ENCODE measurements at places on chromosomes 3 and 15.

DNA sequence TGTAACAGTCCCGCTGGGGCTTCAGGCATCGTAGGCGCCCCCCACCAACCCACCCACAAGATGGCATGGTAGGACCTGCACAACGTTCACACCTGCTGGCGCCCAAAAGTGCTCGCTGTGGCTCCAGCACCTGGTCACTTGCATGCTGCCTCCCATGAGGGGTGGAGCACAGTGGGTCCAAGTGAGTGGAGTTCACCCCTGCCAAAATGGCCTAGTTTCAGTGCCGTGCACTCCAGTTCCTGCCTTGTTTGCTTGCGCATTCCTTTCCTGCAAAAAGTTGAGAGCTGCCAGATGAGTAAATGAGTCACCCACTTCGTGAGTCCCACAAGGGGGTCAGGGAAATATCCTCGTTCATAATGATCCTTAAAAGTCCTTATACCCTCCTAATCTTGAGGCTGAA, 788.7 kb upstream of the DPPA4 start:
- no peak for DNase-seq

- DNase-seq, result no peak
These were observed 56.5 kb upstream of the CCR4 start for GRCh38 chr3:32894977-32895376.

GRCh38 chr3:127613406-127613805, 15.2 kb downstream of the MCM2 start:
- no peak for DNase-seq

GRCh38 chr3:149542375-149543312, 68.1 kb downstream of the TM4SF4 start:
- DNase-seq, result no peak

- DNase-seq, result no peak
These were observed 281.6 kb upstream of the STT3B start for GRCh38 chr3:31251083-31251482.

DNA sequence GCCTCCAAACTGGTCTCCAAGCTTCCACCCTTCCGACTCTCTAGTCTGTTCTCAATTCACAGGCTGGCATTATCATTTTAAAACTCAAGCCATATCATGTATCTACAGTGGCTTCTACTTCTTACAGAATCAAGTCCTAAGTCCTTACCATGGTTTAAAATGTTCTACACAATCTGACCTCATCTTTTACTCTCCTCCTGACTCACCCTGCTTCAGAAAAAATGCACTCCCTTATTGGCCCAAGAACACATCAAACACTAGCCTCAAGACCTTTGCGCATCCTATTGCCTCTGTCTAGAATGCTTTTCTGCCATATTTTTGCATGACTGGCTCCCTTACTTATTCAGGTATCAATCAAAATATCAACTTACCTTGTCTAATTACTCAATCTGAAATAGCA, 11.0 kb downstream of the MRPL3 start:
- DNase-seq, result no peak

DNA sequence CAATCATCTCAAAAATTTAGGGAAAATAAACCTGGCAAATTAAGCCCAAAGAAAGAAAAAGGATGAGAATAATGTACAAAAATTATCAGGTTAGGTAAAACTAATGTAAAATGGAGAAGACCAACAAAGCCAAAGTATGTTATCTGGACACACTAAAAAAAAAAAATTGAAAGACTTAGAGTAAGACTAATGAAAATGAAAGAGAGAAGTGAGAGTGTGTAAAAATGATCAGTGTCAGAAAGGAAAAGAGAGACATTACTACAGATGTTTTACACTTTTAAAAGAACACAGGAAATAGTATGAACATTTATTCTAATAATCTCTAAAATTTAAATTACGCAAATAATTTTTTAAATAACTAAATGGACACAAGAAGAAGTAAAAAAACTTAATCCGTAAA, 573.3 kb upstream of the NR2F2 start:
- DNase-seq, result no peak

DNA sequence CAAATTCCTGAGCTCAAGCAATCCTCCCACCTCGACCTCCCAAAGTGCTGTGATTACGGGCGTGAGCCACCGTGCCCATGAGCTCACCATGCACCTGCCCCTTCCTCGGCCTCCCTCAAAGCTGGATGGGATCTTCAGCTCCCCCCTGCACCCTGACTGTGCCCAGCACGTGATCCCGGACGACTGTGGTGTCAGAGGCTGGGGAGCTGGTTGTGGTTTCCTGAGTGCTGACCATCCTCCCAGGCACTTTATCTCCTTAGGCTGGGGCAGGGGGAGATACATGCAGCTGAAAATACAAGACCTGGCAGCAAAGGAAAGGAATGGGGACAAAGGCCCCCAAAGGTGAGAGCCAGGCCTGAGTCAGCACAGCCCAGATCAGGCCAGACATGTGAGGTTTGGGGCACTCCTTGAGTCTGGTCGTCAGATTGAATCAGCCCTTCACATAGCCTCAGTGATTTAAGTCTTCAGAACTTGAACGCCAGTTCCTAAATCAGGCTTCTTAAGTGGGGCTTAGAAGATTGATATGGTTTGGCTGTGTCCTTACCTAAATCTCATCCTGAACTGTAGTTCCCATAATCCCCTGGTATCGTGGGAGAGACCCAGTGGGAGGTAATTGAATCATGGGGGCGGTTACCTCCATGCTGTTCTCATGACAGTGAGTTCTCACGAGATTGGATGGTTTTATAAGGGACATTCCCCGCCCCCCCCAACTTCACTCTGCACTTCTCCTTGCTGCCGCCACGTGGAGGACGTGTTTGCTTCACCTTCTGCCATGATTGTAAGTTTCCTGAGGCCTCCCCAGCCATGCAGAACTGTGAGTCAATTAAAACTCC, 35.8 kb downstream of the PRKCD start:
- DNase-seq, result no peak

GRCh38 chr3:71400986-71401451, 182.5 kb downstream of the FOXP1 start:
- no peak for DNase-seq

- no peak for DNase-seq
These were observed 96.0 kb upstream of the CCDC80 start for GRCh38 chr3:112736805-112737566.

- DNase-seq, result no peak
These were observed 340.5 kb upstream of the SATB1 start for GRCh38 chr3:18765662-18766061.

GRCh38 chr3:129325383-129325782, 46.7 kb downstream of the HMCES start:
- no peak for DNase-seq

DNA sequence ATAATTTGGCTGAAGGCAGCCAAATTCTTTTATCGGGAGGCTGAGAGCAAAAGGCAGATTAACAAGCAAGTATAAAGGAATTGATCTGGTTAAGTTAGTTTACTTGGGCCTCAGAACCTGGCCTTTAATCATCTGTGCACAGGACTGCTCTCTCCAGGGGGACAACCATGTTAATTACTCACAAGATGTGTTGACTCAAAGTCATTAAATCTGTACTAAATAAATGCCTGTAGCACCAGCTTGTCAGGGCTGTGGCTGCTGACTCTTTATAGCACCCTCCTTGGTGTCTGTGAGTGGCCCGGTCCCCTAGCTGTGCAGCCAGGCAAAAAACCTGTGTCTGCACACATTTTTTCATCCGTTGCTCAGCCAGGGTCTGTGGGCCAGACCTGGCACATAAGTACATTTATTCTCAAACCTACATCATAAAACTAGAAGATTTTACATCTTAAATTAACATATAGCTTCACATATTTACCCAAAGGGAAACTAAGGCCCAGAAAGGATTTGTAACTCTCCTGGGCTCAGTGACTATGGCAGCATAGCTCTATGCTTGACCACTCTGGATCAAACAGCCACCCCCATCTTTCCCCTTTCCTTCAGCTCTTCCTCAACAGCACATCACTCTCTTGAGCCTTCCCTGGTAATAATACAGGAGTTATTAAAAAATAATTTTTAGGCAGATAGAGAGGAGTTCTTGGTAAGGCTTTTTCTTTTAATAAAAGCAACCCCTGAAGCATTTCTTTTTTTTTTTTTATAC, 51.4 kb downstream of the NCEH1 start:
- peak; percentile 35 for DNase-seq

DNA sequence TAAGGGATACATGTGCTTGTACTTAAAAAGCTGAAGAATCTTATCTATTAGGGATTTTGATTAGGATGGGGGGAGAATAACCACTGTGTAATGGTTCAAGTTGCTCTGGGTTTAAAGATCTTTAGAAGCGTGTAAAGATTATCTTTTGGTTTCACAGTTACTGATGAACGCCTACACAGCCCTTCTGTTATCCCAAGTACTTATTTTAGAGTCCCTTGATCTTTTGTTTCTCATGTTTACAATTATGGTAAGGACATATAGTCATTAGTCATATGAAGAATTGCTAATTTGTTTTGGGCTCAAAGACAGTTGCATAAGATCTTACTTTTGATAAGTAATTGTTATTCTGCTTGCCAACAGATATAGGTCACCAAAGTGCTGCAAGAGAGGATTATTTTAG, 160.1 kb downstream of the PLCL2 start:
- no peak for DNase-seq

- DNase-seq, result no peak
These were observed 251.4 kb downstream of the TIGIT start for GRCh38 chr3:114545193-114545592.

DNA sequence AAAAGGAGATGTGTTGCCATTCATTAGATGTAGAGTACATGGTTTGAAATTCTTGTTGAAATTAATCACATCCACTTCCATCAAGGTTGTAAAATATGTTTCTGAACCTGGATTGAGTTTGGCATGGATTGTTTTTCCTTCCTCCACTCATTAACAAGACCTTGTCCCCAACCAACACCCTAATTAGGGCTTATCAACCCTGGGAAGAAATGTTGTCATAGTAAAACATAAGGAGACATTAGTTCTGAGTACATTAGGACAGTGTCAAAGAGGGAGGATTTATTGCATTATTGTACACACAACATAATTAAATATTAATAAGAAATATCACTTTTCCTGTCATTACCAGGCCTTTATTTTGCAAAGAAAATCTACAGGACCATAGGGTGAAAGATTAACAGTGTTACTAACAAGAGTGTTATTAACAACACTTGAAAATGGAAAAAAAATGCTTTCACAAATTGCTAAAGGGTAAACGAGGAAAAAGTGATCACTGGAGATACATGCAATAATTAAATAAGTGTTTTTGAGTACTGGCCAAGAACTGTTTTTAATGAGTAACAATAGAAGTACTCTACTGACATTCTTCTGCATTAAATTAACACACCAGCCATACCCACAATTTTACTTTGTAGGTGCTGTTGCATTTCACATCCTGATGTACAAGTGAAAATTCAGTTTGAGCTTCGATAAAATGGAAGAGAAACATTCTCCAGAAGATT, 30.4 kb upstream of the WDR72 start:
- DNase-seq, result no peak

- DNase-seq, result no peak
These were observed 132.8 kb downstream of the OSBPL10 start for GRCh38 chr3:31848163-31848818.

- DNase-seq, result no peak
These were observed 84.2 kb upstream of the GOLGA6L4 start for GRCh38 chr15:84151205-84151931.

GRCh38 chr3:195542316-195542697, 818 bp downstream of the PPP1R2 start:
- DNase-seq, result no peak

DNA sequence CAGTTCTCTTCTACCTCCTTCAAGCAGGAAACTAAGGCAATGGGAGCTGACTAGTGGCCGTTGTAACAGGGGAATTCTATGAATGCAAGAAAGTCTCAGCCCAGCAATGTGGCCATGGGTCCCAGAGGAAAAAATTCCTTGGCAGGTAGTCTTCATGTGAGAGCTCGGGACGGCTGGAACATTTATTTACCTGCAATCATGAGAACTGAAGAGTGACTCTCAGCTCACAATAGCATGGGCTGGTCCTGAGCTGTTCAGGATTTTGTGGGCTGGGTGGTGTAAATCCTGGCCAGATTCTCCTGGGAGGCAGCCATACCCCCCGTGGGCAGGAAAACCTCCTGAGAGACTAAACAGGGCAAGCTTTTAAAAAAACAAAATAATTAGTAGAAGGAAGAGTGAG, 330.3 kb upstream of the CTNNB1 start:
- no peak for DNase-seq

DNA sequence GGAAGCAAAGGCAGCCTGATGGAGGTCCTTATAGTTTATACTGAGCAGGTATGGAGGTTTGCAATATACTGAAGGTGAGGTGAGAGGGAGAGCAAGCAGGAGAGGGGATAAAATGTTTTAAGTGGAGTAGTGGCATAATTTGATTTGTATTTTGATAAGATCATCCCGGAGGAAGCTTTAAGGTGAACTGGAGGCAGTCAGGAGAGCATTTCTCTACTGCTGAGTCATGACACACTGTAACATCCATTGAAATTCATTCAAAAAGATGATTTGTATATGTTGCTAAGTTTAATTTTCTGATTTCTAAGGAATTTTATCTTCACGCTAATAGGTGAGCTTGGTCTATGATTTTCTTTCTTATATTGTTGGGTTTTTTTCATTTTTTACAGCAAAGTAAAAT, 81.4 kb downstream of the SERPINI1 start:
- no peak for DNase-seq

DNA sequence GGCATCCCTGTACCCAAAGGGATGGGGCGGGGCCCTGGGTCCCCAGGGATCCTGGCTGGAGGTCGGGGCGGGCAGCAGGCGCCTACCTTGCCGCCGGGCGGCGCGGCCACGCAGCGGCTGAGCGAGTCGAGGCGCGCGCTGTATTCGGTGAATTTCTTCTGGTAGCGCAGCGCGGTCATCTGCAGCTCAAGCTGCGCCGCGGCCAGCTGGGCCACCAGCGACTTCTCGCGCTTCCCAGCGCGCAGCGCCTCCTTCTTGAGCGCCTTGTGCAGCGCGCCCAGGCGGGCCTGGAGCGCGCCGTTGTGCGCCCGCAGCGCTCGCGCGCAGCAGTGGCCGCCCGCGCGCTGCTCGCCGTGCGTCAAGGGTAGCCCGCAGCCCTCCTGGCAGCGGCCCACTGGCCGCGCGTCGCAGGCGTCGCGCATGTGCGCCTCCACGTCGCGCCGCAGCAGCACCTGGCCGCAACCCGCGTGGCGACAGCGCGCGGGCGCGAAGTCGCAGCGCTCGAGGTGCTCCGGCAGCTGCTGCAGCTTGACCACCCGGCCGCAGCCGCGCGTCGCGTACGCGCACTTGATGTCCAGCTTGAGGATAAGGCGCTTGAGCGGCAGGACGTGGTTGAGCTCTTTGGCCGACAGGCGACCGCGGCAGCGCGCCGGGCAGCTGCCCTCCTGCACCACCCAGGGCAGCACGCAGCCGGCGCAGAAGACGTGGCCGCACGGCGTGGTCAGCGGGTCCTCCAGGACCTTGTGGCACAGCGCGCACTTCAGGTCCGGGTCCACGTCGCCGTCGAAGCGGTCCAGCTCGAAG, 522 bp downstream of the PDZRN3 start:
- DNase-seq, result no peak

GRCh38 chr15:56327721-56328502, 37.3 kb upstream of the TEX9 start:
- DNase-seq, result no peak

DNA sequence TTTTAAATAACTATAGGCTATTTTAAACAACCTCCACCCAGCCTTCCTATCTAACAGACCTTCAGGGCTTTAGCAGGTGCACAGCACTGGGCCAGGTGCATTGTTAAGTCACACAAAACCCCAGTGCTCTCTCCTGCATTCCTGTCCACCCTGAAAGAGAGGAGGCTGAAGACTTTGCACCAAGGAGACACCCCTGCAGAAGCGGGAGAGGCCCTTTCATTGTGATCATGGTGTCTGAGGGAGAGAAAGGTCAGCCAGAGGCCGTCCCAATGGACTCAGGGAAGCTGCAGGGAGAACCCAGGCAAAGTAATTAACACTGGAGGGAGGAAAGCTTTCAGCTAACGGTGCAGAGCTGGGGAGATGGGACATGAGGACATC, 5.2 kb downstream of the LRIG1 start:
- DNase-seq, result no peak

Data from LoVo (cell line).